ENCODE measurements at places on chromosomes 16 and 17.

- DNase-seq: no peak
Measured at GRCh38 chr17:17952691-17953090, 19.5 kb downstream of the TOM1L2 start.

- no peak for DNase-seq
Measured at GRCh38 chr17:76390003-76390421, 5.6 kb downstream of the SPHK1 start.

DNA sequence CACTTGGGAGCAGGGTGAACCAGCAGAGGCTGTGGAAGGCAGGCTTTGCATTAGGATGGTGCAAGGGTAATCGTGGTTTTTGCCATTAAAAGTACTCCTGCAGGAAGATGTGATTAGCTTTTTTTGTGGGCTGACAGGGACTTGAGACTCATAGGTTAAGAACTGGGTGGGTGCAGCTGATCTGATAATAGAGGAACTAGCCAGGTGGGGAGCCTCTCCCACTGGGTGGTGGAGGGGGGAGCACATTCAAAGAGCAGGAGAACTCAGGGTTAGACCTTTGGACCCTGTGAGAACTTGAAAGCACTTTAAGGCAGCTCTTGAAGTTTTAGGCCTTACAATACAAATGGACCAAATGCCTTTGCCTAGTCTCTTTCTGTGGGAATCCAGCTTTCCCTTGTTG is 32.4 kb downstream of the CCL4 start:
- DNase-seq: no peak

DNA sequence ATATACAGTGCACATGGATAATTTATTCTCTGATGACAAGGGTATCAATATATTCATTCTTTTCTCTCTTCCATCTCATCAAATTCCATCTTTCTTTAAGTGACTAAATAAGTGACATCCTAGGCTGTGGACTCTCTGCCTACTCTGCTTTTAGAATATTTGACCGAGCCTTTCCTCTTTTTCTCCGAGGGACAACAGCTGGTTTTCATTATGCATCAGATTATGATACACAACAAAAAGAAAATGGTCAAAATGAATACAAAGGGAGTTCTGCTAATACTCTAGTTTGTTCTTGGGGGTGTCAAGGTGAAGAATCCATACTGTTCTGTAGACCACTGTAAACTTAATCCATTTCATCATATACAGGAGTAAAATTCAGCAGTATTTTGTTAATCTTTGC is 942.6 kb downstream of the KCNJ2 start:
- DNase-seq: no peak

DNA sequence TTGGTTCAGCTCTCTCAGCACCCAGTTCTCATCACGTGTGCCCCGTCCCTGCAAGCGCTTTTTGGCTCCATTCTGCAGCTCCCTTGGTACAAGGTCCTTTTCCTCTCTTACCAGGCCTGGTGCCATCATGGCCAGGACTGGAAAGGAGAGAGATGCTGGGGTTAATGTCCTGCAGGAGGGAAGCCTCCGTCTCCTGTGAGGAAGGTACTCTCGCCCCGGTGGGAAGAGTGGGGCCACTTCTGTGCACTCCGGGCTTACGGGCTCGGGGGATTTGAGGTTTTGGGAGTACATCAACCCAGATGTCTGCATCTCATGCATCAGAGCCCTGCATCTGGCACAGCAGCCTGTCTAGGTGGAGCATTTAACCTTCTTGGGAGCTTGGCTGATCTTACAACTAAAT is 10.1 kb downstream of the CTRB2 start:
- DNase-seq: no peak

- no peak for DNase-seq
Measured at GRCh38 chr17:78252701-78253635, 21.5 kb downstream of the TMEM235 start.

DNA sequence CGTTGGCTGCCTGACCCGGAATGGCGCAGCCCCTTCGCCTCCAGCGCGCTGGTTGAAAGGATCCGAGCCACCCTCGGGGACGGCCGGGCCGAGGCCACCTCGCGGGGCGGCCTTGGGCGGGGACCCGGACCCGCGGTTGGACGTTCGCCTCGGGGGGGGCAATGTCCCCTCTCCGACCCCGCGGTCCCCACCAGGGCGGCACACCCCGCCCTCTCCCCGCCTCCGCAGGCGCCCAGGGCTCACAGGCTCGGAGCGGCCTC is 1.0 kb upstream of the SOX8 start:
- no peak for DNase-seq

- DNase-seq: no peak
Measured at GRCh38 chr16:31215287-31216162, 1.4 kb downstream of the PYDC1 start.

GRCh38 chr16:85104821-85105391 is 7.4 kb downstream of the CIBAR2 start:
- no peak for DNase-seq

GRCh38 chr16:3594316-3595109 is 16.9 kb downstream of the SLX4 start:
- no peak for DNase-seq

DNA sequence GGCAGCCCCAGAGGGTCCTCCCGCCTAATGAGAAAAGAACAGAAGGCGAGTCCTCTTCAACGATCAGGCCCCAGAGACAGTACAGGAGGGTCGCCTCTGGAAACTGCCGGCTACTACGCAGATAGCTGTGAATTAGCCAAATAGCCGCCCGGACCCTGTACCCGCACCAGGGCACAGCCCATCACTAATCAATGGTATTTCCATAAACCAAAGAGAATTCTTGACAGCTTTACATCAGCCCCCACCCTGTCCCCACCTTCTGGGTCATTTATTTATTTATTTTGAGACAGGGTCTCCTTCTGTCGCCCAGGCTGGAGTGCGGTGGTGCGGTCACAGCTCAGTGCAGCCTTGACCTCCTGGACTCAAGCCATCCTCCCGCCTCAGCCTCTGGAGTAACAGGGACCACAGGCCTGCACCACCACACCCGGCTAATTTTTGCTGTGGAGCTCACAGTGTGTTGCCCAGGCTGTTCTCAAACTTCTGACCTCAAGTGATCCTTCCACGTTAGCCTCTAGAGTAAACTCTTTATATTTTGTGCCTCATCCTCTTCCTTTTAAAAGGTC is 805 bp upstream of the CLCN7 start:
- no peak for DNase-seq

DNA sequence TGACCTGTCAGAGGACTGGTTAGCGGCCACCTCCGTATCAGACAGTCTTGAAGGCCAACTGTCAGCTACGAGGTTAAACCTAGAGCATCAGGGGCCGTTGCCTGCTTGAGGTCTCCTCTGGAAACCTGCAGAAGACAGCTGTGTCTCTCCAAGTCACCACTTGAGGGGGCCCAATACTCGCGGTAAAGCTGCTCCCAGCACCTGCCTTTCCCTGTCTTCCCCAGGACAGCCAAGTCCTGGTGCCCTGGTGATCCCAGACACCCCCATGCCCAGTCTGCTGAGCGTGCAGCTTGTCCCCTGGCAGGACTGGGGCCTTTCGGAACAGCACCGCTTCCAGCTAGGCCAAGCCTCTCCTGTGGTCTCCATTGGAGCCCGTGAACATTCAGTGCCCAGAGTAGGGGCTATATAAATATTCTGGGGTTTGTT is 80.1 kb downstream of the DNAH17 start:
- DNase-seq: no peak

- DNase-seq: no peak
Measured at GRCh38 chr17:80395402-80396151, 19.4 kb upstream of the ENDOV start.

DNA sequence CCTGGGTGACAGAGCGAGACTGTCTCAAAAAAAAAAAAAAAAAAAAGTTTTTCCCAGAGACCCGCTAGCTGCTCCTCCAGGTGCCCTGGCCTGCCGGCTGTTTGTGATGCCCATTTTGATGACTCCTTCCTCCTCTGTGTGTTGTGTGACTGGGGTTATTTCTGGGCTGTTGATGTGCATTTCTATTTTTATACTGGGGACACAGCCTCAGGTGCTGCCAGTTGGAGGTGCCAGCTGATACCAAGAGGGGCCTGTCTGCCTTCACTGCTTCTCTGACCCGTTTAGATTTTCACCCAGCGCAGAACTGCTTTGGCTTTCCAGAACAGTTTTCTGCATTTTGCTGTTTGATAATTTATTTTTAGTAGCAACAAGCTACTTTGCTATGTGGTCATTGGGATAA is 6.7 kb downstream of the PLA2G15 start:
- DNase-seq: no peak

DNA sequence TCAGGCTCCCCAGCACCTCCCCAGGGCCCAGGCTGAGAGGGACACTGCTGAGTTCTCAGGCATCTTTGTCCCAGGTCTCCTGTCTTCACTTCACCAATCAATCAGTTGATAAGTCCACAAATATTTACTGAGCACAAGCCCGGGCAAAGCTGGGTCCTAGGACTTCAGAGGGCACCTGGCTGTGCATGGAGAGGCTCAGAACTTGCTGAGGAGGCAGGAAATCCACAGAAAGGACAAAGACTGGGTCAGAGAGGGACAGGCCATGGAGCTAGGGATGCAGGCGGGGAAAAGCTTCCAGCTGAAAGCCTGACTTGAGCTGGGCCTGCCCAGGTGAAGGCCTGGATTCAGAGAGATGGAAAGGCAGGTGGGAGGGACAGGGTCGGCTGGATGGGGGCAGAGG is 33.2 kb upstream of the C1QL1 start:
- DNase-seq: no peak

DNA sequence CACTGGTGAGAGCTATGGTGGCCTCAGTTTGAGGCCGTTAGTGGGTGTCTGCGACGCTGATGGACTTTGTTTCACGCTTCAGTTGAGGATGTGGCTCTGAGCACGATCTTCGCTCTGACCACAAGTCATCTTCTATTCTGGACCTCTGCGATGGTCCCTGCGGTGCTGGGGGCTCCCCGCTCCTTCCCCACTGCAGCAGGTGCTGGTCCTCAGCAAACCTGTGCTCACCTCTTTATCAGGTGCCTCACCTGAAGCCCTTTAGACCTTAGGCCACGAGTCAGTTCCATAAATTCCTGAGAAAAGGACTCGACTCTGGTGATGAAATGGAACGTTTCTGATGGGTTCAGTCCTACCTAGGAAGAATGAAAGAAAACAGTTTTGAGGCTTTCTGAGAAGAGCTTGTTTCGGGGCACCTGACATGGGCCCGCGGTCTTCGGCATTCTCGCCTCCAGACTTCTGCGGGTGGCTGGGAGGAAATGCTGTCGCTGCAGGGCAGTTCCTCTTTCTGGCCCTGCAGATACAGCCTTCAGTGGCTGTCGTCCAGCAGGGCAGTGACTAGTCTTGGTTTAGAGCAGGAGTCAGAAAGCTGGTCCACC is 4.7 kb downstream of the KCTD5 start:
- no peak for DNase-seq

GRCh38 chr17:49122566-49122965 is 10.0 kb upstream of the B4GALNT2 start:
- DNase-seq: no peak

GRCh38 chr17:36947922-36948716 is 635 bp upstream of the AATF start:
- no peak for DNase-seq

- DNase-seq: no peak
Measured at GRCh38 chr16:68396481-68396880, 51.8 kb downstream of the SMPD3 start.

DNA sequence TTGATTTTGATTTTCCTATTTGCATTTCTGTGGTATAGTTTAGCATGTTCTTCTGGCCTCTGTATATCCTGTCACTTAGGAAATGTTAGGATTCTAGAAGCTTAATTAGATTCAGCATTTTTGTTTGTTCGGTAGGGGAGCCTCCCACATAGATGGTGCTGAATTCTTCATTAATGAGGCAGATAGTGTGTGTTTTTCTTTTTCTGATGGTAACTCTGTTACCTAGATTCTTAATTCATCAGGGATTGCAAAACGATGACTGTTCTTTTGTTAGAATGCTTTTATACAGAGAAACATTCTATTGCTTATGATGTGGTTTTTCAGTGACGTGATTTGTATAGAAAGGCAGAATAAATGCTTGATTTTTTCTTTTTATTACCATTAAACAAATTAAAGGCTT is 19.0 kb downstream of the BANP start:
- DNase-seq: no peak

DNA sequence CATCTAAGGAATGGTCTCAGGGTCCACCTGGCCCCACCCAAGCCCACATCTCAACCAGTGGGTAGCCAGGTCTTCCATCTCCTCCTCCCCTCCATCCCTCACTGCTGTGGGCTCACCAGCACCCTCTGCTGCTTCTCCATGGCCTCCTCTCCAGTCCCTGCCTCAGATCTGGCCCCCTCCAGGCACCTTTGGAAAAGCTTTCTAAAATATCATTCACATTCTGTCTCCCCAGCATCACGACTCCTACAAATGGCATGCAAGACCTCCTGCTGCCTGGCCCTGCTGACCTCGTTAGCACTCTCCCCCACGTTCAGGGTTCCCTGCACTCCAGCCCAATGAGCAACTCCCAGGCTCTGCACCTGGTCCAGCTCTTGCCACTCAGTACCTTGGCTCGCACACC is 13.7 kb downstream of the GLP2R start:
- no peak for DNase-seq

GRCh38 chr16:3837851-3838586 is 42.5 kb downstream of the CREBBP start:
- DNase-seq: no peak

- DNase-seq: no peak
Measured at GRCh38 chr17:55319933-55320593, 55.3 kb downstream of the HLF start.

GRCh38 chr16:69600202-69600601 is 34.4 kb downstream of the NFAT5 start:
- no peak for DNase-seq
